ENCODE measurements at places on chromosomes 5 and 9.

GRCh38 chr9:6215562-6215961 is at the start of gene IL33:
IL33 (plus strand) TSS chr9:6215807; CDS start chr9:6241695, 25,888 bp downstream.
- no peak for DNase-seq

- DNase-seq, result no peak
Measured at GRCh38 chr5:9947944-9948343, 301.7 kb downstream of the ATPSCKMT start.

- DNase-seq, result no peak
Measured at GRCh38 chr9:138100711-138101350, 223.2 kb downstream of the CACNA1B start.

- no peak for DNase-seq
Measured at GRCh38 chr5:76450054-76450453, 47.0 kb downstream of the IQGAP2 start.

GRCh38 chr9:124551472-124552272 is 44.5 kb upstream of the NR5A1 start:
- peak; percentile 8 for DNase-seq

DNA sequence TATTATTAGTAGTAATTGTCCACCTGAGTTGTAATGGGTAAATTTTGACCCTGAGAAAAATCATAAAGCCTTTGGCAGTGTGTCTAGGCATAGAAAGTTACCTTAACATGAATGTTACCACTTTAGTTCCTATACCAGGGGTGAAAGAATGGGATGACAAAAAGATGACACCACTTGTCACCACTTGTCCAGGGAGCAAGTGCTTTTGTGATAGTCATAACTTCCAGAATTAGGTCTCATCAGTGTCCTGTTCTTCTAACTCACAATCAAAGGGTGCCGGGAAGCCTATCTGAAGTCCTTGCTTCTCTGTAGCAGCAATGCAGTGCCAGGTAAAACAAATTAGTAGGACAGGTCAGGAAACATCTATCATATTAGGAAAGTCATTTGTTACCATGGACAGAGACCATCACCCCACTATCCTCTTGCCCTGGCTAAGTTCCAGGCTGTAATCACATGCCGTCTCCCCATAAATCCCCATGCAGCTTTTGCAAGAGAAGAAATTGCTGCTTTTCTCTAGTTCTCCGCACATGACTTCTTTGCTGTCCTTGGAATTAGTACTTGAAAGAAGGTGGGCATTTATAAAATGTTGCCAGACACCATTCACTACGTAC is 156.5 kb upstream of the SGCD start:
- no peak for DNase-seq

- DNase-seq, result no peak
Measured at GRCh38 chr9:30846651-30847050, 1537.8 kb upstream of the ACO1 start.

DNA sequence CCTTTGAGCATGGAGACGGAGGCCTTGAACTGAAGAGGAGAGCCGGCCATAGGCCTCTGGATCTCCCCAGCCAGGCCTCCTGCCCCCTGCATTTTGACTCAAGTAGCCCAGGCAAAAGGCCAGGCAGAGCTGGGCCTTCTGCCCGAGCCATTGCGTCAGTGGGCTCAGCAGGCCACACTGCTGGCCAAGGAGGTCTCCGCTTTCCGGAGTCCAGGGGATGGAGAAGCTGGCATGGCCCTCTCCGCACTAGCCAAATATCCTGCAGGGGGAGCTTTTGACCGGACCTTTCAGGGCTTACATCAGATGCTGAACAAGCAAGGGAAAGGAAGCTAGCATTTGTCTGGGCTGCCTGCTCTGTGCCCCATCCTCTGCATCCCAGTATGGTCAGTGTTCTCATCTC is 386.8 kb downstream of the TRIM36 start:
- no peak for DNase-seq

- DNase-seq, result no peak
Measured at GRCh38 chr5:166441-167372, 24.6 kb upstream of the LRRC14B start.

DNA sequence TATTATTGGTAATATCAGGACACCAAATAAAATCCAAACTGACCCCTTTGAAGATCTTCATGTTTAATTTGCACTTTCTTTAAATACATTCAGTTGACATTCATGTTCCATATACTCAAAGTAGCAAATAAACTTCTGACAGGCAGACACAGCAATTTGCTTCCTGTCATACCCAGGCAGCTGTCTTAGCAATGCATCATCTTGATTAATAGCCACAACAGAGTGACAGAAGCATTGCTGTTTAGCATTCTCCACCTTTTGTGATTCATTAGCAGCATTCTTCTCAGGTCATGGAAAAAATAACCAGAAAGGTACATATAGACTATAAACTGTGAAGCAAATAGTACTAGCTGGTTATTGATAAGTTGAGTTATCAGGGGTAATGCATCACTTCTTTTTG is 366.8 kb downstream of the CYLC2 start:
- DNase-seq, result no peak

GRCh38 chr5:146048994-146049703 is 56.2 kb downstream of the PLAC8L1 start:
- peak; percentile 12 for DNase-seq

DNA sequence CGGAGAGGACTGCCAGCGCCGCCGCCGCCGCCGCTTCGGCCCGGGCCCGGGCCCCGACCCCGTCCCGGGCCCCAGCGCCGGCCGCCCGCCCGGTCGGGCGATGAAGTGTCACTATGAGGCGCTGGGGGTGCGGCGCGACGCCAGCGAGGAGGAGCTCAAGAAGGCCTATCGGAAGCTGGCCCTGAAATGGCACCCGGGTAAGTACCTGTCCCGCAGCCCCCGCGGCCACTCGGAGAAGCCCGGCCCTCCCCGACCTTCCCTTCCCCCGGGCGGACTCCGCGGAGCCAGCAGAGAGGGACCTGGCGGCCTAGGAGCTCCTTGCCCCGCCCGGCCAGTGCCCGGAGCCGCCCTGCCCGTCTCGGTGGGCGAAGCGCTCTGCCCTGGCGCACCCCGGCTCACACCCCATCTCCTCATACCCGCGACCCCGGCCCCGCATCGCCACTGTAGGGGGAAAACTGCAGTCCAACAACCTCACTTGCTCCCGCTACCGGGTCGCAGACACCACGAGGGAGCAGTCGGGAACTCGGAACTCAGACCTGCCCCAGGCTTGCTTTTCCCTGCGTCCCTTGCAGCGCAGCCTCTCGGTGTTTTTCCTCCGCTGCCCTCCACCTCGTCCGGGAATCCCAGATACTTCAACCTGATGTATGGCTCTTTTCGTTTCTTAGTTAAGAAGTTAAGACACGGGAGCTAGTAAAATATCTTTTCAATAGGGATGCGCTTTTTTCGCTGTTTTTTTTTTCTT is 532 bp downstream of the DNAJC21 start:
- DNase-seq, result peak; percentile 76

DNA sequence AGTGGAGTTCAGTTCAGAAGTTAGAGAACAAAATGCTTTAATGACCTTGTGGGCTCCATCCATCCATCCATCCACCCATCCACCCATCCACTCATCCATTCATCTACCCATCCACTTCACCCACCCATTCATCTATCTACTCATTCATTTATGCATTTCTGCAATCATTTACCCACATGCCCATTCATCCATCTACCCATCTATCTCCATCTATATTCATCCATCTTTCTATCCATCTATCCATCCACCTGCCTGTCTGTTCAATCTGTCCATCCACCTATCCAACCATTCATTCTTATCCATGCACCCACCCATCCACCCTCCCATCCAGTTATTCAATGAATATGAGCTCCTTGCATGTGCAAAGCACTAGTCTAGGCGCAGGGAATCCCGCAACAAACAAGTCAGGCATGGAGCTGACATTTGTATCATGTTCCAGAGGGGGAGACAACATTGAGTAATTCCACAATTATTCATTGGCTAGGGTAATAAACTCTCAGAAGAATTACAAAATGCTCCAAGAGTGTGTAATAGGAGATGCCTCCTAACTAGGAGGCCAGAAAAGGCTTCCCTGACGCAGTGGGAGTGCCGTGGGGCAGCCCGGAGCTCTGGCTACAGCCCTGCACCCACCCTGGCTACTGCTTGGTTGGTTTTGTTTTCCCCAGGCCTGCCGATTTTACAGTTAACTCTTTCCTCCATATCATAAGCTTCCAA is 211.2 kb downstream of the NXNL2 start:
- DNase-seq, result no peak

- DNase-seq, result no peak
Measured at GRCh38 chr5:80369521-80369920, 38.3 kb upstream of the ZFYVE16 start.

DNA sequence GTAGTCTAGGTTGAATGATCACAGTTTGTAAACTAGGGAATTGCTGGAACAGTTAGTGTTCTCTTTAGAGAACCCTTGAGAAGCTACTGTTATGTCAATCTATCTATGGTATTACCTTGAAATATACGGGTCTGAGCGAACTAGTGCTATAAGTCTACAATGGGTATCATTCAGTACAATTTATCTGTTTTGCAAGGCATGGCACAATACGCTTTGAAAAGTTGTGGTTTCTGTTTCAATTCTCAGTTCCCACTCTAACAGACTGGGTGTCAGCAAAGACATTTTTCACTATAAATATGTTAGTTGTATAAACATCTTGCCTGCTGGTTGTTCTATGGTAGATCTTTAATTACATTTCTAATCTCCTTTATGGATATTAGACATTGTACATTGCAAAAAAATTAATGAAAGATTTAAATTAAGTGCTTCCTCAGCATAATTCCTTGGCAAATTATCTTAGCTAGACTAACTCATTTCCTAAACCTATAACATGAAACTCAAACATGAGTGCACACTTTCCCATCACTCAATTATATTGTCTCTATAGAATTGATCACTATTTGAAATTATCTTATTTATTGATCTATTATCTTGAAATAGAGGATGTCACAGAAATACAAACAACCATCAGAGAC is 24.9 kb upstream of the SLCO6A1 start:
- DNase-seq, result no peak

DNA sequence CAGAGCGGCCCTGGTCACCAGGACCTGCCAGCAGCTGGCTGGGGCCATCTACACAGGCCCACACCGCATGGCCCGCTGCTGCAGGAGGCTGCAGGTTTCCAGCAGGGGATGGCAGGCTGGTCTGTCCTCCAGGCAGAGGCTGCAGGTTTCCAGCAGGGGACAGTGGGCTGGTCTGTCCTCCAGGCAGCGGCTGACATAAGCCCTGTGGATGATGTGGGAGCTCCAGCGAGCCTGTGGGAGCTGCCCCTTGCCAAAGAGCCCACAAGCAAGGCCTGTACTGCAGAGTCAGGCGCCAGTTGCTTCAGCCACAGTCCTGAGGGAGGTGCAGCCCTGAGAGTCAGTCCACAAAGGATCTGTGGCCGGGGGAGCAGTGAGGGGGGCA is 18.5 kb downstream of the TPPP start:
- DNase-seq, result no peak

DNA sequence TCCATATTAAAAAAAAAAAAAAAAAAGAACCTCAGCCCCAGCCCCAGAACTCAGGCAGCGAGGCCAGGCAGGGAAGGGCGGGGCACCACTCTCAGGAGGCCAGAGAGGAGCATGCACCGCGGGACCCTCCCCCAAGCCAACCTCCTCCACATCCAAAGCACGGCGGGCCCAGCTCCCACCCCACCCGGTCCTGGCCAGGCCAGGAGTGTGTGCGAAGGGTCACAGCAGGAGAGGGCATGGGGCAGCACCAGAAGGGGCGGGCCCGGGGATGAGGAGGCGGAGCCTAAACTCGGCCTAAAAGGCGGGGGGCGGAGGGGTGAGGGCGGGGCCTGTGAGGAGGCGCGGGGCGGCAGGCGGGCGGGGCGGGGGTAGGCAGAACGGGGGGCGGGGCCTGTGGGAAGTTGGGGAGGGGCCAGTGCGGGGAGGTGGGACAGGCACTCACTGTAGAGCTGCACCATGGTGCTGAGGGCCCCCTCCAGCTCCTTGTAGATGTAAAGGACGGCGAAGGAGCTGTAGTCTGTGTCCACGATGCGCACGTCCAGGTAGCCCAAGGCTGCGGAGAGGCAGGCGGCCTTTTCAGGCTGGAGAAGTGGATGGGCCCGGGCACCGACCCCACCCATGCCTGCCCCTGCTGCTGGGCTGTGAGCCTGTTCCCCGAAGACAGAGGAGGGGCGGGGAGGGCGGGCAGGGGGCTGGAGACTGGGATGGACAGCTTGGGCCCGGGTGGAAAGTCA is 1.2 kb downstream of the LCN15 start:
- DNase-seq, result peak; percentile 51

- no peak for DNase-seq
Measured at GRCh38 chr5:155136216-155136850, 122.8 kb downstream of the KIF4B start.

DNA sequence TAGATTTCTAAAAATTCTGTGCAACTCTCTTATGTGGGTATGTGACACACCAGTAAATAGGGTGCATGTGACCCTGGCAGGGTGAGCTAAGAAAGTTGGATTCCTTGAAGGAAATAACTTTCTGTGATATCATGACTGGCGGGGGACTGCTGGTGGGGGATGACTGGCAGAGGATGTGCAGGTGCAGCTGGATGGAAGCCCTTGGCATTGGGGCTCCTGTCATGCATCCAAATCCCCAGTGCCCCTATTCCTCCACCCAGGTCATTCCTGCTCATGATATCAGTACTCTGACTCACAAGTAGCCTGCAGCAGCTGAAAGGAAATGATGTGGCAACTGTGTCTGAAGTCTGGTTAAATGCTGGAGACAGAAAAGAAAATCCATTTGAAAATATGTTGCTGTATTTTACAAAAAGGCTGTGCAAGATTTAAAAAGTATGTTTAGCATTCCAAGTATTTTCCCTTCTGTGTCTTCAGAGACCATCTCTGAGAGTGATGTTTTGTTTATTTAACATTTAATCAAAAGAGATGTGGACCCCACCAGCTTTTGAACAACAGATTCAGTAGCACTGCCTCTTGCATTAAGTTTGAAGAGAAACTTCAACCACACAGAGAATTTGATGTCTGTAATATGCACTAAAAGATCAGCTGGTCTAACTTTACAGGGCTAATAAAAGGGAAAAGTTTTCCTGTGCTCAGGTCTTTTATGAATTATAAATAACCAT is 17.9 kb upstream of the ZSWIM6 start:
- no peak for DNase-seq

DNA sequence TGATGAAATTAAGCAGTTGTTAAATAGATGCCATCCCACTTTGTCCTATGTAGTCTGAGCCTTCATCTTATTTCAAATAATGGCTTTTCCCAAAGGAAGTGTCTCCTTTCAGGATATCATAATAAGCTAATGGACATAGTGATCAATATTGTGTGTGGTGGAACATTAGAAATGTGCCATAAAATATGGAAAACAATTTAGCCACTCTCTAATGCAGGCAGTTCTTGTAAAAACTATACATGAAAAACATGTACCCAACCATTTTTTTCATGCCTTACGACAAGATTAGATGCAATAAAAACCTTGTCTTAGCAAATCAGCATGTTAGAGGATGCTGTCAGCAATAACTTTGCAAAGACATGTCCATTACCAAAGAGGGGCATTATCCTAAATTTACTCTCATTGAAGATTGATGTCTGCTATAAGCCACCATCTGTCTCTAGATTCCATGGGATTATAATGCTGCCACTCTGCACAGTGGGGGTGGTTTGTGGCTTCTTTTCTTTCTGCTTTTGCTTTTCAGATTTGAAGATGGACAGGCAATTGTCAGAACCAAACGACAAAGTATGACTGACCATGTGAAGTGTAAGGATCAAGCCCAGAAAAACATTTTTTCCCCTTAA is 724.0 kb upstream of the ZNF608 start:
- DNase-seq, result no peak

- DNase-seq, result no peak
Measured at GRCh38 chr5:98989727-98990126, 60.9 kb upstream of the CHD1 start.
